ENCODE measurements at places on chromosomes 1 and 21.

- DNase-seq: no peak
Observed at GRCh38 chr1:86082183-86082582, 74.4 kb downstream of the COL24A1 start.

DNA sequence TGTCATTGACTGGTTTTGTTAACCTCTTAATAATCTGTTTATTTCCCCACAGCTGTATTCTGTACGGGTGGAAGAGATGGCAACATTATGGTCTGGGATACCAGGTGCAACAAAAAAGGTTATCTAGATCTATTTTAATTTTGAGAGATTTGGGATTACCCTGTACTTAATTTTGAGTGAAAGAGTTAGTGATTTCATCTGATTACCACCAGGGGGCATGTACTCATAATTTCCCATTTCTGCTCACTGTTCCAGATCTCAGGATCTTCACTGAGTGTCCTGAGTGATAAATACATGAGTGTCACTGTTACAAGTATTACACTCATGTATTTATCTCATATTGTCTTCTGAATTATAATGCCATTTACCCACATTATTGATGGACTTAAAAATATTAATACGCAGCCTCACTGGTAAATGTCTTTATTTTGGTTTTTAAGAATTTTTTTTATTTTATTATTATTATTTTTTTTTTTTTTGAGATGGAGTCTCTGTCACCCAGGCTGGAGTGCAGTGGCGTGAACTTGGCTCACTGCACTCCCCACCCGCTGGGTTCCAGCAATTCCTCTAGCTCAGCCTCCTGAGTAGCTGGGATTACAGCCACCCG, 27.4 kb downstream of the DTL start:
- no peak for DNase-seq

DNA sequence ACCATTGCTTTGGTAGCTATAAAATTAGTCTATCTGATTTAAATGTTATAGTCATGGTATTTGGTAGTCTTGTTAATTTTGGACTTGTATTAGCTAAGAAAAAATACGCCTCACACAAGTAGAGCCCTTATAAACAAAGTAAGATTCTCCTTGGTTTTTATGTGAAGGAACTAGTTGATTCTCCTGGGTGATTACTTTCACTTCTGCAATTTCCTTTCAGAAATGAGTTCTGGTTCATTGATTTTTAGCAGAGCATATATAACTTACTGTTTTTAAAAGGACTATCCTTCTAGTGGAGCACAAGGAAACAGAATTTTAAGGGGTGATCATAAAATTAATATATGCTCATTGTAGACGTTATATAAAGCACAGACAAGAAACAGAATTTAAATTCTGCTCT, 120.1 kb downstream of the BACH1 start:
- no peak for DNase-seq

GRCh38 chr1:7476861-7477547, 294.1 kb upstream of the VAMP3 start:
- DNase-seq: no peak

DNA sequence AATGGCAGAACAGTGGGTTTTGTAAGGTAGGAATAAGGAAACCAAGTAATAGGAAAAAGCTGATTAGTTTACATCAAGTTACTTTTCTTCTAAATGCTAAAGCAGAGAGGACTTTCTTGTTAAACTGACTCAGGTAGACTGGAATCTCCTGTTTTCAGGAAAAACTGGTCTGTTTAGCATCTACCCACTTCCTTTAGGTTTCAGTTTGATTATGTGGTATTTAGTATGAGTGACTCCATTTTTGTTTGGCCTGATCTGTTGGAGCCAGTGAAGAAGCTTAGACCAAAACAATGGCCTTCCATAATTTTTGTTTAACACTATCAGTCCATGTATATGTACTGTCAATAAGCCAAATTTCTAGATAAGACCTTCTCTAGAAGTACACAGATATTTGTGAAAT, 88.4 kb downstream of the EPB41 start:
- DNase-seq: no peak

GRCh38 chr1:41333146-41333784, 28.0 kb upstream of the FOXO6 start:
- DNase-seq: no peak

- DNase-seq: no peak
Observed at GRCh38 chr1:113938192-113938591, 9.1 kb downstream of the HIPK1 start.

GRCh38 chr21:46368533-46369285, 44.8 kb downstream of the PCNT start:
- no peak for DNase-seq

- no peak for DNase-seq
Observed at GRCh38 chr1:220990427-220991339, 111.4 kb downstream of the HLX start.

DNA sequence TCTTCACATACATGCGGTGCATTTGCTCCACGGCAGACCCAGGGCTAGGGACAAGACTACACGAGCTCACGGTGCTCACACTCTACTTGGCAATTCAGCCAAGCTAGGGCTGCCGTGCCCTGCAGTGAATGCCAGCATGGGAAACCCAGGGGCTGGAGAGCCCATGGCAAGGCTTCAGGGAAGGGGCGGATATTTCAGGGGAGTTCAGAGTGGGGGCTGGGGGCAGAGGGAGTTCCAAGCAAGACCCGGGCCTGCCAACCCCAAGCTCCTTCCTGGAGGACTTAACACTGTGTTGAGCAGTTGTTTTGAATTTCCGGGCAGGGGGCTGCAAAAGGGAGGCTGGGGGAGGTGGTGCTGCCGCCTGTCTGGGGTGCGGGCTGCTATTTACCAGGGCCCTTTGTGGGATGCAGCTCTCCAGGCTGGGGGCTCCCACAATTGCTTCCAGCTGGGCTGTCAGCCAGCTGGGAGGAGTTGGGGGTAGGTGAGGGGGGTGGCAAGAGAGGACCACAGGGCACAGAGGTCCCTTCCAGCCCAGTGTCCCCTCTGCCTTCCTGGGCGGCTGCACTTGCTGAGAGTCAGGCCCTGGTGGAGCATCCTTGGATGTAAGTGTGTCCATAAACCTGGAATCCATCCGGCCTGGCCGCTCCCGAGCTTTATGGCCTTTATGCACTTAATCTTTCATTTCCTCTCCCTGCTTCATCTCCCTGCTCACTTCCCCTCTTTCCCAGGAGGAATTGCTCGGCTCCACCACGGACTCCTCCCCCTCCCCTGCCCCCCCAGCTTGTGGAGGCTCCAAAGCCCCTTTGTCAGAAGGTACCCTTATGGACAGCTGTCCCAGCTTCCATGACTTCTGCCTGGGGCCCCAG, 55.8 kb upstream of the SSBP3 start:
- DNase-seq: no peak

- no peak for DNase-seq
Observed at GRCh38 chr1:63327417-63328054, 5.2 kb downstream of the FOXD3 start.

- DNase-seq: no peak
Observed at GRCh38 chr1:20723537-20724363, 5.9 kb upstream of the KIF17 start.

DNA sequence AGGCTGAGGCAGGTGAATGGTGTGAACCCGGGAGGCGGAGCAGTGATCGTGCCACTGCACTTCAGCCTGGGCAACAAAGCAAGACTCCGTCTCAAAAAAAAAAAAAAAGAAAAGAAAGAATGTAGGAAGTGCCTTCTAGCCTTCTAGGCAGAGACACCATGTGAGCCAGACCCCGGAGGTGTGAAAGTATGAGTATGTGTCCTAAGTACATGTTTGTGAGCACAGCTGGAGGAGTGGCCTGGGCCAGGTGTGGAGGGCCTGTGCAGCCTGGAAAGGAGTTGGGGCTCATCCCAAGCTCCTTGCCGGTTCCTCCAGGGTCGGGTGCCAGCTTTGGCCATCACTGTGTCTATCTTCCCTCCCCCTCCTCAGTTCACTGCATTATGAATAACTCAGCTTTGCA, 13.0 kb downstream of the SOX13 start:
- no peak for DNase-seq

GRCh38 chr1:2501041-2501819, 25.1 kb downstream of the PLCH2 start:
- no peak for DNase-seq

- no peak for DNase-seq
Observed at GRCh38 chr1:109371341-109371739, 26.4 kb downstream of the SORT1 start.

DNA sequence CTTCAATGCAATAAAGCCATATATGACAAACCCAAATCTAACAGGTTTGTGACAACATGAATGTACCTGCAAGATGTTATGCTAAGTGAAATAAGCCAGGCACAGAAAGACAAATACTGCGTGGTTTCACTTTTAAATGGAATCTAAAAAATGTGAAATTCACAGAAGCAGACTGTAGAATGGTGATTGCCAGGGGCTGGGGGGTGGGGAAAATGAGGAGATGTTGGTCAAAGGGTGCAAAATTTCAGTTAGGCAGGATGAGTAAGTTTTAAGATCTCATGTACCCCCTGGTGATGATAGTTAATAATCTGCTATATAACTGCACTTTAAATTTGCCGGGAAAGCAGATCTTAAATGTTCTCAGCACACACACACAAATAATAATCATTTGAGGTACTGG, 160.5 kb downstream of the PTBP2 start:
- DNase-seq: no peak

- DNase-seq: no peak
Observed at GRCh38 chr21:39022863-39023693, 160.2 kb downstream of the PSMG1 start.

- no peak for DNase-seq
Observed at GRCh38 chr1:205592443-205593003, 39.3 kb downstream of the ELK4 start.

- no peak for DNase-seq
Observed at GRCh38 chr1:117054068-117054467, 6.1 kb upstream of the TTF2 start.

GRCh38 chr1:89546934-89547562, 22.4 kb downstream of the LRRC8B start:
- DNase-seq: no peak

GRCh38 chr1:148354284-148354912, 128.7 kb downstream of the PPIAL4G start:
- no peak for DNase-seq

- no peak for DNase-seq
Observed at GRCh38 chr1:224781800-224782199, 147.7 kb upstream of the DNAH14 start.

DNA sequence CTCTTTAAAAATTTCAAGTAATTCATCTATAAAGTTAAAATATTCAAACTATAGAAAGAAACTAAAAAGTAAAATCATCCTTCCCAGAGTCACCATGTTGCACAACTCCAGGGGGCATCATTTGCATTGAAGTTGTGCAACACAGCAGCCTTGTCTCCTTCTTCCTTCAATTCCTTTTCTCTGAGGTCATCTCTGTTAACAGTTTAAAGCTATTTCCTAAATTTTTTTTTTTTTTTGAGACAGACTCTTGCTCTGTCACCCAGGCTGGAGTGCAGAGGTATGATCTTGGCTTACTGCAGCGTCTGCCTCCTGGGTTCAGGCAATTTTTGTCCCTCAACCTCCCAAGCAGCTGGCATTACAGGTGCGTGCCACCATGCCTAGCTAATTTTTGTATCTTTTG, 7.1 kb downstream of the RHBG start:
- no peak for DNase-seq

DNA sequence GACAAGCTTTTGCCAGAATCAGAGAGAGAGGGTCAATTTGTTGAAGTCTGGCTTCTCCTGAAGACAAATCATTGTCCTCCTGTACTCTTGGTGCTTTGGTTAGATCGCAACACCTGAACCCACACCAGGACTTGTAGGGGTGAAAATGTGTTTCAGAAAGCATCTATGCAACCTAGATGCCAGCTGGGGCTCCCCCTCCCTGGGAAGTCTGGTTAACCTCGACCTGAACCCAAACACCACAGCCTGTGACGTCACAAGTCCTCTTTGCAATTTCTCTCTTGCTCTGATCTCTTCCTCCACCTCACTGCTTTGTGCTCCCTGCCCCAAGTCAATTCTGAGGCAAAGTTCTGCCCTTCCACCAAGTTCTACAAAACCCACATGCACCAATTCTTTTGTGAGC, 42.8 kb upstream of the USP24 start:
- peak; percentile 71 for DNase-seq

DNA sequence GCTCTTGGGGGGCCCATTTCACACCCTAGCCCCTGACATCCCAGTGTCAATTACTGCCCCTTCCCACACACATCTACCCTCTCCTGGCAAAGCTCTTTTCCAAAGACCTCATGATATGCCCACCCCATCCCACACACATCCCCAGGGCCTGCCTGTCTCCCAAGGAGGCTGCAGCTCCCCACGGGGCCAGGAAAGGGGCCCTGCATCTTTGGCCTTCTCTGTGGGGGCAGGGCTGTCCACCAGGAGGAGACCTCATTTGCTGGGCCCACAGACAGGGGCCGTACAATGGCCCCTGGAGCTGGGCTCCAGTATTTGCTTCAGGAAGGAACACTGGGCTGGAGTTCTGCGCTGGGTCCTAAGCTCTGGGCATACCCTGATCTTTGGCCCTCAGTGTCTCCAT, 65.6 kb upstream of the RUNX3 start:
- DNase-seq: no peak

GRCh38 chr1:172390301-172390682, 30.2 kb upstream of the C1orf105 start:
- no peak for DNase-seq

DNA sequence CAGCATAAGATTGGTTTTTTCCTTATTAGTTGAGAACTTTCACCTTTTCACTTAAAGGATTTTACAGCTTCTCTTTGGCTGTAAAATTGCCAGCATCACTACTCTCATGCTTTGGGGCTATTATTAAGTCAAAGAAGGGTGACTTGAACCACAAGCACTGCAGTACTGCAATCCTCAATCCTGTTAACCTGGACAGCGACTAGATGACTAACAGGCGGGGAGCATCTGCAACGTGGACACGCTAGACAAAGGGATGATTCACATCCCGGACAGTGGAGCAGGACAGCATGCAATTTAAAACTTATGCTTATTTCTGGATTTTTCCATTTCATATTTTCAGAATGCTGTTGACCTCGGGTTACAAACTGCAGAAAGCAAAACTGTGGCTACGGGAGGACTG, 8.1 kb downstream of the ARV1 start:
- DNase-seq: no peak

DNA sequence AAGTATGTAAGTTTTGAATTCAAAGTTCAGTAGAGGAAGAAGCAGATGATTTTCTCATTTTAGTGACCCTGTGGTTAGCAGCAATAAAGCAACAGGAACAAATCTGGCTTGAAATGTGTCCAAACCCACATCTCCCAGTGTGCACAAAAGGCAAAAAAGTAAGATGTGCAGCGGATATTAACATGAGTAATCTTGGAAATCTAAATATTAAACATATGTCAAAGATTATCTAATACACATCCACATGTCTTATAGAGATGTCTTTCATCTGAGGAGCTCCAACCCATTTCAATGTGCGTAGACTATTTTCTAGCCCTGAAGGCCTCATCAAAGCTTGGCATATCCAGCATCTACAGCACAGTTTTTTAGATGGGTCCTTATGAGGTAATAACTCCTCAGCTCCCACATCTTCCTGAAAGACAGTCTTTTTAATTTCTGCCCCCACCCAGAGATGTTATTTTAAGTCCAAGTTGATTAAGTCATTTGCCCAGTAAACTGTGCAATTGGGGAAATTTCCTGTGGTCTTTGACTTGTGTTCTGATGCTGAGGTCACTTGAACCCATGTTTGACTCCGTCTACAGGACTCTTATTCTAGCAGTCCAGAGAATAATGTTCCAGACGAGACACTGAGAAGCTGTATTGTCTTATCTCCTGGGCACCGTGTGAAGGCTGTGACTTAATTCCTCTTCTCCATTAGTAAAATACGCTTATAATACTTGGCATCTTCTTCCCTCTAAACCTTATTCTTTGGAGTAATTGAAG, 73.7 kb downstream of the LMO4 start:
- no peak for DNase-seq

GRCh38 chr21:25809013-25809412, 74.2 kb downstream of the GABPA start:
- DNase-seq: no peak

GRCh38 chr1:193448682-193449461, 262.5 kb upstream of the B3GALT2 start:
- peak; percentile 26 for DNase-seq

Measured in GM12864 (cell line).